T-helper 1 cell (primary cell): ENCODE measurements at places on chromosomes 12 and 14.

GRCh38 chr14:53032161-53032803 lies 81.4 kb upstream of the FERMT2 start:
- no peak for DNase-seq

DNA sequence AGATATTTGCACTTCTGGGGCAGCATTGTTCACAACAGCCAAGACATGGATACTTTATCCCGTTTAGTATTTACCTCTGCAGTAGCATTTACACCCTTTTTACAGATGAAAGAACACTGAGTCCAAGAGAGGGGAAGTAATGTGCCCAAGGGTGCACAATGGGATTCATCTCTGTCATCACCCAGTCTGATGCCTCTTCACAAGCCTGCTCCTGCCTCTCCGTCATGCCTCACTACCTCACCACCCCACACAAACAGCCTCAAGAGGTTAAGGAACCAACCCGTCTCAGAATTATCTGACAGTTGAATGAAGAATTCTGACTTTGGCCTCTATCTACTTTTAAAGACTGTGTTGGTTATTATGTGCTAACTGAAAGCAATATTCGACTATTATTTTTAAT lies 368.4 kb downstream of the ATP23 start:
- DNase-seq: no peak

DNA sequence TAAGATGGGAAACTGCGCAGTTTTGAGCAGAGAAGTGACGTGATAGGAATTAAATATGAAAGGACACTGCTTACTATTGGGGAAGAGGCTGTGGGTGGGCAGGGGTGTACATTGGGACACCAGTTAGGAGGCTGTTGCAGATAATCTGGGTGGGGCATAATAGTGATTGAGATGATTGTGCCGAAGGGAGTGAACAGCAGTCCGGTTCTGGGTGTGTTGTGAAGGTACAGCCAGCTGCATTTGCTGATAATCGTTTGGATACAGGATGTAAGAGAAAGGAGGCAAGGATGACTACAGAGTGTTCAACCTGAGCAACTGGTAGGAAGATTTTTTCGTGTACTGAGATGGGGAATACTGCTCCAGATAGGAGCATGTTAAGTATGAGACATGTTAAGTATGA lies 205.2 kb upstream of the NEDD1 start:
- DNase-seq: no peak

GRCh38 chr14:101873991-101874390 lies 90.4 kb upstream of the DYNC1H1 start:
- no peak for DNase-seq

DNA sequence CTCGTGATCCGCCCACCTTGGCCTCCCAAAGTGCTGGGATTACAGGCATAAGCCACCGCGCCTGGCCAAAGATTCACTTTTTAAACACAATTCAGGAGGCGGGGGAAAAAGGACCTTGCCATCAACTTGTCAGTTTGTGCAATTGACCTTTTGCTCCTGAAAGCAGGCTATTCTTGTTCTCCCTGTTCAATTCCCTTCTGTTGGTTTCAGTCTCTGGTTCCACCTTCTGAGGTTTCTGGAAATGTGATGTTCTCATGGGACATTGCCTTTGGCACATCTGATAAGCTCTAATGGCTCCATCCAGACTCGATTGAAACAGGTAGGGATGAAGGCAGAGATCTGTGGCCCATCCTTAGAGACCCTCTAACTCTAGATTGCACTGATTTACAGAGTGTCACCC lies 17.9 kb upstream of the CCDC85C start:
- DNase-seq: no peak

DNA sequence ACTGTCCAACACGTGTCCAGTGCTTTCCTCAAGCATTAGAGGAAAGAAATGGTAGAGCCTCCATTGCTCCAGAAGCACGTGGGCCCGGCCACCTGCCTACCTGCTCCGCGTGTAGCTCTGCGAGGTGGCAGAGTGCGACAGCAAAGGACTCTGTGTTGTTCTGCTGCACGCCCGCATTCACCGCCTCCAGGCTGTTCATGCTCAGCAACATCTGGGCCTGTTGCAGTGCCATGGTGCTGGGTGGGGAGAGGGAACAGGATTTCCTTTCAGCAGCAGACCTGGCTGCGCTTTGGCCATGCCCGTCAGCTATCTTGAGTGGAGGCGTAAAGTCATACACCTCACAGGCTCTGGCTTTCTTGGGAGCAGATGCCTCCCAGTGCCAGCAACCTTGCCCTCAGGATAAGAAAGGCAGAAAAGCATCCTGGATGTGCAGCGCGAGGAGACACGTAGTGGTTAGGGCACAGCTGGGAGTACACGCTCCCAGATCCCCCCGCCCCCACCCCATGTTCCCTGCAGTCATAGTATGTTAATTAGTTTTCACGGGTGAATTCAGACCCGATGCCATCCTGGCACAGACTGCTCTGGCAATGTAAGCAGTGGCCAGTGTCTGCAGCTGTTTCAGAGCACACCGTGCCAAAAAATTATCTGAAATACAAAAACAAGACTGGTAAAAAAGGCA lies 25.1 kb downstream of the ANAPC5 start:
- no peak for DNase-seq

- no peak for DNase-seq
Observed at GRCh38 chr12:99553461-99553860, 94.1 kb upstream of the GARIN6 start.

GRCh38 chr14:94545131-94545841 lies 16.0 kb upstream of the SERPINA4 start:
- DNase-seq: no peak

GRCh38 chr12:66388517-66388916 lies 86.2 kb downstream of the HELB start:
- DNase-seq: no peak

DNA sequence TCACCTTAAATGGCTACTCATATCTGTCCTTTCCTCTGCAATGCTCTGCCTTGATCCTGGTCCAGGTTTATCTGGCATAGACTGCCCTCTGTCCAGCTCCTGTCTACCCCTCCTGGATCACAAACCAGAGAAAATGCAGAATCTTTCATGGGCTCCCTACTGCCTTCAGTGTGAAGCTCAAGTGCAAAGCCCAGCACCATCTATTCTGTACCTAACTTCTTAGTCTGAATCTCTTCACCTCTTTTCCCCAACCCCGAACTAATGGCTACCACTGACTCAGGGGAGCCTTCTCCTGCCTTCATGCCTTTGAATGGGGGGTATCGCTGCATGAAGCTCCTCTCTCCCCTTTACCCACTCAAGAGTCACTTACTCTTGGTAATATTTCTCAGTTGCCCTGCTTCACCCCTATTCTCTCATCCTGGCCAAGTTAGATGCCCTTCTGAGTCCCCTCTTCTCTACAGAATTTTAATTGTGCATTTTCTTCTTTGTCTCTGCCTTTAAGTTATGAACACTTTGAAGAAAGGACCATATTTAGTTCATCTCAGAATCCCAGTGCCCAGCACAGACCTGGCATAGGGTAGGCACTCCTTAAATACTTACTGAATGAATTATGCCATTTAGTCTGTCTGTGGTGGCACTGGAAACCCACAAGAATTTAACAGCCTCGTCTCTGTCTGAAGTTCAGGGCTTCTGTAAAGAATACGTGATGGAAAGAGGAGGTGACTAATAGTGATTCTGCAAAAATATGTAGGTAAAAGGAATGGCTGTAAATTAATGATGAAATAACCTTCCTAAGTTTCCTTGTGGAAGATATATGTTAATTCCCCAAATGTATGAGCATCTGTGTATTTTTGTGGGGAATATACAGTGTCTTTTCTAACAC lies 191.3 kb upstream of the AMIGO2 start:
- no peak for DNase-seq

DNA sequence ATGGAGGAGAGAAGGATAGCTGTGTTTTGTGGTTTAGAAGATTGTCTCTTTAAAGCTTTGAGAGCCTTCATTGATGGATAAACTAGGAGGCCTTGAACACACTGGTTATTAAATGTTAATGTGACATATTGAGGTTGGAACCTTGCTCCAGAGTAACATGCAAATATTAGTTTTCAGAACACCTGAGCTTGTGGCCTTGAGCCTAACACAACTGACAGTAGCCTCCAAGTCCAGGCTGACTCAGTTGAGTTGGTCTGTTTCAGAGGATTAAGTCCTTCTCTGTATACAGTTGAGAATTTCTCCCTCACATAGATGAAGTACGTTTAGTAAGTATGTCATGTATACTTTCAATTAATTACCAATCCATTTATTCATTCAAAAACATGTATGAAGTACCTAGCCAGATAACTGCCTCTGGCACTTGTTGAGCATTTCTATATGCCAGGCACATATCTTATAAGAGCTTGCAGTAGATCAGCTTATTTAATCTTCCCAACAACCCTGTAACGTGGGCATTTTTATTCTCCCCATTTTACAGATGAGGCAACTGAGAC lies 63.5 kb downstream of the ELK3 start:
- DNase-seq: no peak

GRCh38 chr12:92718483-92718990 lies 15.7 kb downstream of the PLEKHG7 start:
- DNase-seq: no peak

DNA sequence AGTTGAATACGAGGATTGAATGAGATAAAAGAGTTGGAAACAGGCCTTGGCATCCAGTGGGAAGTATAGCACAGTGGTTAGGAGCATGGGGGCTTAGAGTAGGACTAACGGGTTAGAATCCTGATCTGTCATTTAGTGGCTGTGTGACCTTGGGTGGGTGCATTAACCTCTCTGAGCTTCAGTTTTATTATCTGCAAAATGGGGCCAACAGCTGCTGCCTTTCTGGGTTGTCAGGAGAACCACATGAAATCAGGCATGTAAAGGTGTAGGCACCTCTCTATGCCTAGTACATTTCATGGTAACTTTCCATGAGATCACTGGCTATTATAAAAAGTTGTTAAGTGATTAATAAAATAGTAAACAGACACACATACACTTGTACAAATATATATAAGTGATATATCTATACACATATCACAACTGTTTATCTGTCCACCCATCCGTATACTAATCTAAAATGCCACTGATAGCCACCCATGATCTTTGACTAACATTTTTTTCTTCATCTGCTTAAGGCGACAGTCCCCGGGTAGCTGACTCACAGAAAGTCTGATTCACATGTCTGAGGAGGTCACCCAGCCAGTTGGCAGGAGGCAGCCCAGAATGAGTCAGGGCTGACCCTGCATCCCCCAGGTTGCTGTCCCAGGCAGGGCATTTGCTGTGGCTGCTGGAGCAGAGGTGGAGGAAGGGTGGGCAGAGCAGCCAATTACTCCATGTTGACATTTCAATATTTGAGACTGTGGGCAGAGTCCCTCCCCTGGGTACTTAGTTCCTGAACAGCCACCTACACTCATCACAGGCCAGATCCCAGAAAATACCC lies 125.6 kb upstream of the NOS1 start:
- no peak for DNase-seq

- no peak for DNase-seq
Observed at GRCh38 chr14:22607291-22607690, 9.2 kb downstream of the ABHD4 start.

DNA sequence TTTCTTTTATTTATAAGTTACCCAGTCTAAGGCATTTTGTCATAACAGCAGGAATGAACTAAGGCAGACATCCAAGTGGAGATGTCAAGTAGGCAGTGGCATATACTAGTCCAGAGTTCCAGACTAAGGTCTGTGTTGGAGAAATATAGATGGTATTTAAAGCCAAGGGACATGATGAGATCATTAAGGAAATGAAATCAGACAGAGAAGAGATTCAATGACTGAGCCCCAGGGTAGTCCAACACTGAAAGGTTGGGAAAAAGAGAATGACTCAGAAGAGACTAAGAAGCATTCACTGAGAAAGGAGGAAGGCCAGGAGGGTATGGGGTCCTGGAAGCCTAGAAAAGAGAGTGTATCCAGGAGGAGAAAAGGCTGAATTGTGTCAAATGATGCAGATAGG lies 442.2 kb upstream of the CCDC196 start:
- DNase-seq: no peak

GRCh38 chr12:31057671-31058070 lies 16.0 kb upstream of the DDX11 start:
- no peak for DNase-seq

GRCh38 chr12:56040963-56041551 lies 661 bp upstream of the RPS26 start:
- no peak for DNase-seq

DNA sequence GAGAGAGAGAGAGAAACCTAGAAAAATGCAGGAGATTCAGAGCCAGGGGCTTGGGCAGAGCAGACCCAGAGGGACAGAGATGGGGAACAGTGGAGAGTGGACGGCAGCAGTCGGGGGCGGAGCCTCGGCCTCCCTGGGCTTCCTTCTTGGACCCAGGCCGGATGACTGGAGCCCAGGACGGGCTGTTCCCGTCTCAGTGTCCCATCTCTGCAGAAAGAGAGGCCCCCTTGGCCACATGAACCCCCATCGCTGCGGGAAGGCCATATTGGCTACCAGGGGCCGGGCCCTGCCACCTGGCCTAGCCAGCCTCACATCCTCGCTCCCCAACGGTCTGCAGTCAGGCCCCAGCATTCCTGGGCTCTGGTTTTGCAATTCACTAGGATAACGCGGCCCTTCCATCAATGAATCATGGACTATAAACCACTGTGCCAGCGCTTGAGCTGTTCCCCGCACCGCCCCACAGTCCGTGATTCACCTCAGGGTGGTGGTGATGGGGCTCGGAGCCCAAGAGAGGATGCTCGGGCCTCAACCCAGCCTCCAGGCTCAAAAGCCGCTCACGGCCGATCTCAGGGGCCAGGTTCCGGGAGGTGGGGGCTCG lies 116.5 kb downstream of the RFLNA start:
- no peak for DNase-seq

GRCh38 chr14:69013943-69014782 lies 35.1 kb upstream of the ACTN1 start:
- no peak for DNase-seq

- DNase-seq: no peak
Observed at GRCh38 chr12:124698211-124698997, 131.0 kb upstream of the NCOR2 start.

GRCh38 chr12:53078425-53079225 lies 565 bp downstream of the SPRYD3 start:
- peak; percentile 39 for DNase-seq

GRCh38 chr12:19192710-19193109 lies 63.2 kb downstream of the PLEKHA5 start:
- DNase-seq: no peak

- DNase-seq: no peak
Observed at GRCh38 chr12:70627677-70628076, 9.6 kb downstream of the PTPRB start.

DNA sequence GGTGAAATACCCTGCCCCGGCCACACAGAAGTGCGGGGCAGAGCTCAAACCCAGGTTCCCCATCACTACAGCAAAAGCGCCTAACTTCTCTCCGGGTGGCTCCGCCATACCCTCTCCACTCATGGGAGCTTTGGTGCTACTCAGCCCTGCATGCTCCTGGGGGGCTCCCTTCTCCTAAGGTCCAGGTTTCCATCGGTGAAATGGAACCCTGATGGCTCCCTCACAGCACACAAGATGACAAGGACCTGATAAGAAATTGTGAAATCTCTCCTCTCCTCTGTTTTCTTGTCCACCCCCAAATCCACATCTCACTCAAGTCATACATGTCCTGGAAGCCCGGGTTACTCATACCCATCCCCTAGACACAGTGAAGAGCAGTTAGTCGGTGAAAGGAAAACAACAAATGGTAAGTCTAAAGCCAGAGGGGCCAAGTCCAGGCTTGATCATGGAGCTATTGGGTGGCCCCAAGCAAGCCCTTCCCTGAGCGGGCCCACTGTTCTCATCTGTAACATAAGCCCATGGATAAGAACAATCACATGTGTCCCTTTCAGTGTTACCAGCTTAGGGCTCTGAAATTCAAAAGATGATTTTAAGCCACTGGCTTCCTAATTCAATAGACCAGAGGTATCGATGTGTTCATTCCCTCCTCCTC lies 317.5 kb downstream of the BCL11B start:
- no peak for DNase-seq

- no peak for DNase-seq
Observed at GRCh38 chr12:77152623-77153193, 87.3 kb upstream of the E2F7 start.

GRCh38 chr14:69963966-69964365 lies 84.8 kb downstream of the SMOC1 start:
- DNase-seq: no peak
